ENCODE measurements at places on chromosomes 13 and 19.
A peak's percentile ranks its signal among the peaks of the same experiment; 100 is the strongest.

- no peak for DNase-seq
These were observed 1207.2 kb downstream of the EFNB2 start for GRCh38 chr13:105328212-105328611.

DNA sequence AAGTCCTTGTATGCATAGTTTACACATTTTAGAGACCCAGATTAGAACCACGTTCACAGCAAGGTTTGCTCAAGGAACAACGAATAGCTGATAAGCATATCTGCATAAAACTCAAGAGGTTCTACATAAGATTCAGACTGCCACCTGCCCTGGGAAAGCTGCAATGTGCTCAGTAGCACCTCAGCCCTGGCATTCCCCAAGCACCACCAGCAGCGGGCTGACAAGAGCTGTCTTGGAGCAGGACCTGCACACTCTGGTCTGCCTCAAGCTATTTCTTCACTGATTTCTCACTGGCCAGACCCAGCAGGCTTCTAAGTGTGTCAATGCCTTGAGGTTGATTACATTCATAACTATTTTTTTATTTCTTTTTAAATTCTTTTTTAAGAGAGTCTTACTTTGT, 65.8 kb upstream of the UQCRFS1 start:
- no peak for DNase-seq

- no peak for DNase-seq
These were observed 15.9 kb upstream of the ZNF681 start for GRCh38 chr19:23774524-23774971.

- no peak for DNase-seq
These were observed 505.0 kb upstream of the KLHL1 start for GRCh38 chr13:70613295-70613694.

GRCh38 chr19:47032171-47032811, 12.7 kb downstream of the NPAS1 start:
- peak; percentile 54 for DNase-seq

DNA sequence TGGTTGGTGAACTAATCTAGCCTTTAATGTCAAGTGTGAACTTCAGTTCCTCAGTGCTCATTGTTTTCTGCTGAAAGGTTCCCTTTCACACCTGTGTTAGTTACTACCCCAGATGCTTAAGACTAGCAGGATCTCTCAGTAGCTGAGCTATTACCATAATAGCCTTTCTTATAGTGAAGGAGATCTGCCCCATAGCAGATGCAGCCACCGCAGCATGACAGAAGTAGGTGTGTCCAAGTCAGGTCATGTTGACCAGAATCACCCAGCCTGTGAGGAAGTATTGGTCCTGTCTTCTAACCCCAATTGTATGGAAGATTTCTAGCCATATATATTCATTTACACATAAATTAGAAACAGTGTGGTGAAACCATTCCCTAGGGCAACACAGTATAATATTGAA, 37.3 kb downstream of the ZAR1L start:
- DNase-seq: no peak

- DNase-seq: no peak
These were observed 47.1 kb upstream of the ZMYM5 start for GRCh38 chr13:19910336-19911072.

GRCh38 chr19:4687396-4687795, 17.3 kb upstream of the MYDGF start:
- DNase-seq: no peak

- no peak for DNase-seq
These were observed 872.8 kb downstream of the DACH1 start for GRCh38 chr13:70994191-70994590.

DNA sequence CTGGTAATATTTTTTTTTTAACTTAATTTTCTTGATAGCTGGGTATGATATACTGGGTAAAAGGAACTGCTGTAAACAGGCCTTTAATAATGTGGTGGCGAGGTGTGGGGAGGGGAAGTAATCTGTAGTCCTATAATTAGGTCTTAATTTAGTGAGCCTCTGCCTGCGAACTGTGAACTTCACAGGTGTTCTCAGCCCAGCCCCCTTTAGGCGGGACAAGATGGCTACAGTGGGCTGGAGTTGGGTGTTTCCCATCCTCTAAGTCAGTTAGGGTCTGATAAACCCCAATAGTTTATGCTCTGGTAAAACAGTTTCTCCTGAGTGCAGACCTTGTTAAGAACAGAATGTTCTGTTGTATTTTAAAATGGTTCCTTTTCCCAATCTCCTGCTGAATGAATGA, 97.6 kb upstream of the SERP2 start:
- DNase-seq: no peak

Data from SHP77 (cell line).